Non-pigmented ciliary epithelial cell (primary cell): ENCODE measurements at places on chromosomes 1 and 21.
A peak's percentile ranks its signal among the peaks of the same experiment; 100 is the strongest.

DNA sequence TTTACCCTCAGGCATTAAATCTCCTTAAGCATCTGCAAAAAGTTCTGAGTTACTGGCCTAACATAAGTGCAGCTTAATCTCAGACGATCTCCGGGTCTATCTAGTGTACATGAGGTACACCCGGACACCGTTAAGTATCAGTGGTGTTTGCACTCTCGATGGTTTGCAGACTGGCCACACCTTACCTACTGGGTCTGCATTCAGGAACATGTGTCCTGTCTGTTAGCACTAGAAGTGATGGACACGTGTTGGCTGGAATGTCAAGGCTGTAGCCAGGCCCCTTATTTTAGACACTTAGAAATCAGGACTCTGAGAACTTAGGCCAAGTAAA lies 783 bp upstream of the AGL start:
- DNase-seq, result no peak

DNA sequence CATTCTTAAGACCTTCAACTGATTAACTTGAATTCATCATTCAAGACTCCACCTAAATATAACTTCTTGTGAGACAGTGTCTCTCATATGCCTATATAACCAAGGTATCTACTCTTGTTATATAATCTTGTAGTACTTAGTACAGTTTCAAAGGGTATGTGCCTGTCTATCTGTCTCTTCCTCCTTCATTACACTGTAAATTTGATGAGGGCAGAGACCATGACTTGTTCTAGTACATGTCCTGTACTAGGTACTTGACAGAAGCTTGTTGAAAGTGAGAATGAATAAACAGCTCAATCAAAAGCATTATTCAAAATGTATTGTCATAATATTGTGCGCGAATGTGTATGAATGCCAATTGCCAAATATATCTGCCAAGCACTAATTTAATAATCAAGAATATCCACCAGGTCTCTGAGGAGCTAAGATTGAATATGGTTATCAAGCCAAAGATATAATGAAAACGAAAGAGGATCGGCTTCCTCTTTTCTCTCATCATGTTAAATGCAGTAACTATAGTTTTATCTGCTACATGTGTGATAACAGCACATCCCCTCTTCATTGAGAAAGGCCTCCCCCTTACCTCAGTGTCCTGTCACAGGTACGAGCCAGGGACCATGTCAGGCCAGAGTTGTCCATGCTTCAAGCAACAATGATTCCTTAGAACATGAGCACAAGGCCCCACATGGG lies 117.3 kb downstream of the UCHL5 start:
- DNase-seq, result no peak

GRCh38 chr1:50774759-50775351 lies 185.2 kb downstream of the FAF1 start:
- DNase-seq, result peak; percentile 31

DNA sequence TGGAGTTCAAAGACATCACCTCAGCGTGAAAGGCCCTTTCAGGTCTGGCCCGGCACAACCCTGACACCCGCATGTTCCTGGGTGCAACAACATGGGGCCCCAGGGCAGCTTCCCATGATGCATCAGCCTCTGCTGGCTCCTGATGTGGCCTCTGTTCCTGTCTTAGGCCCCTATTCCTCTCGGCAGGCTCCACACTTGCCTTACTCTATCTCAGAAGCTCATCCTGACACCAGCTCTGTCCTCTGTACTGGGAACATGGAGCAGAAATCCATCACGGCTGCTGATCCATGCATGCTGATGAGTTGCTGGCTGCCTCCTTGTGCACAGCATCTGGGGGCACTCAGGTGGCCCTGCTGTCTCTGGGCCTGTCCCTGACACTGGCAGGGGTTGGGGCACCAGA lies 74.6 kb downstream of the ADARB1 start:
- DNase-seq, result no peak

DNA sequence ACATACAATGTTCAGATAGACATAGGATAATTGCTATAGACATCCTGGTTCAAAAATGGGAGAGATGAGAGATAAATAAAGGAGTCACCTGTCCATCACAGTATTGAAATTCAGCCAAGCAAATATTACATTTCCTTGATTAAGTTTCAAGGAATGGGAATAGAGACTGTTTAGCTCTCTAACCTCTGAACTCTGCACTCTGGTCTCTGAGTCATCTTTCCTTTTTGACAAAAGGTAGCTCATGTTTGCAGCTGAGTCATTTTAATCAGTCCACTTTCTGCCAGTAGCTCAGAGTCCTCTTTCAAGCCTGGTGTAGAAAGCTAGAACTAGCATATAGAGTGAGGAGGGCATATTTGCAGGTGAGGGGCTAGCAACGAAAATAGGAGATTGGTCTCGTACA lies 51.4 kb upstream of the GJA8 start:
- DNase-seq, result no peak

- DNase-seq, result no peak
Observed at GRCh38 chr1:173270243-173270642, 63.1 kb upstream of the TNFSF4 start.

GRCh38 chr1:201539561-201540431 lies 869 bp downstream of the NAV1 start:
- DNase-seq, result no peak

DNA sequence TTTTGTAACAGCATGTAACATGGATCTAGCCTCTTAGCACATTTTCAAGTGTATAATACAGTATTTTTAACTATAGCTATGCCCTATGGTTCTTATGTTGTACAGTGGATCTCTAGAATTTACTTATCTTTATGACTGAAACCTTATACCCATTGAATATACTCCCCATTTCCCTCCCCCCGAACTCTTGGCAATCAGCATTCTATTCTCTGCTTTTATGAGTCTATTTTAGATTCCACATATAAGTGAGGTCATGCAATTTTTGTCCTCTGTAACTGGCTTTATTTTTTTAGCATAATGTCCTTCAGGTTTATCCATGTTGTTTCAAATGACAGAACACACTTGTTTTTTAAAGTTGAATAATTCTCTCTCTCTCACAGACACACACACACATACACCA lies 3.1 kb upstream of the GBP6 start:
- DNase-seq, result no peak

- DNase-seq, result no peak
Observed at GRCh38 chr1:236144446-236145150, 2.3 kb downstream of the GPR137B start.

- DNase-seq, result no peak
Observed at GRCh38 chr1:24275510-24275909, 43.6 kb upstream of the GRHL3 start.

- peak; percentile 83 for DNase-seq
Observed at GRCh38 chr1:171220081-171220420, 28.2 kb upstream of the FMO1 start.

DNA sequence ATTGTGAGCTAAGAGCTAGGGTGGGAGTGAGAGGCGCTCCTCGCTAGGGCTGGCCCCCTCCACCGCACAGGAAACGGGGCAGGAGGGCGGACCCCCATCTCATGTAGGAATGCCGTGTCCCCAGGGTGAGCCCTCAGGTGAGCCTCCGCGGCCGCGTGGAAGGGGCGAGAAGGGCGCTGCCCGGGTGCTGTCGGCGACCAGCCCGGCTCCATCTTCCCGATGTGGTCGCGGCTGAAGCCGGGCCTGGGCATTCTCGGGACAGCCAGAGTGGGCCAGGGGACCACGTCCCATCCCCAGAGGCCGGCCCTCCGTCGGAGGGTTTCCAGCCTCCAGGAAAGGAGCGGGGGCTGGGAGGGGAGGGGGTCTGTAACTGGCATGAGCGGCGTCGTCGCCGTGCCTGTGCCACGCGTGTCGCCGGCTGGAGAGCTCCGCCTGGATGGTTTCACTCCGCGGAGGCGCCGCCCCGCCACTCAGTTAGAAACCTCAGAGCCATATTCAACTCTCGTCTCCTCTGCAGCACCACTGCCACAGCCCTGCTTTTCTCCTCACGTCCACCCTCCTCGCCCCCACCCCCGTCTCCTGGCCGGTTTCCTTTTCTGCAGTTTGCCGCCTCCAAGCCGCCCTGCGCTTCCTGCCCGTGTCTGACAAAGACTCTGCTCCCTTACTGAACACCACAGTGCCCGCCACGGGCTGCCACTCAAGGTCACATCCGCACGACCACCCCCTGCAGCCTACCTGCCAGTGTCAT lies at the start of gene TMEM269:
Gene TMEM269, plus strand, starts transcription at position 46 of the 748 bp plus-strand sequence. CDS start 4,903 bp downstream, outside the sequence.
- DNase-seq, result no peak

GRCh38 chr1:99407018-99407417 lies 142.7 kb downstream of the PLPPR4 start:
- DNase-seq, result no peak

DNA sequence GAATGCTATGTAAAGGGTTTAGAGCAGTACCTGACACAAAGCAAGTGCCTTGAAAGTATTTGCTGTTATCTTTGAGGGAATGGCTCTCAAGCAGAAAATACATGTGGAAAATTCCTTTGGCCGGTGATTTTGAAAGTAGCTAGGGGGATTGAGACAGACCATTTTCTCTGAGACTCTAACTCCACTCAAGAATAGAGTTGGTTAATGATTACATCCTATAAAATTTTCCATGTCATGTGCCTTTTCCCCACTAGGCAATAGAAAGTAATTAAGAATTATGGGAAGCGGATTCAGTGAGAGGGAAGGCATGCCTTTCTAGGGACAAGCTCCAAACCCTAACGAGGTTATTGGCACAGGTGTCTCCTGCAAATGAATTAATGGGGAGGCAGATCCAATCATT lies 276.0 kb downstream of the GPATCH2 start:
- no peak for DNase-seq

- no peak for DNase-seq
Observed at GRCh38 chr1:230422221-230422981, 3.7 kb downstream of the PGBD5 start.

DNA sequence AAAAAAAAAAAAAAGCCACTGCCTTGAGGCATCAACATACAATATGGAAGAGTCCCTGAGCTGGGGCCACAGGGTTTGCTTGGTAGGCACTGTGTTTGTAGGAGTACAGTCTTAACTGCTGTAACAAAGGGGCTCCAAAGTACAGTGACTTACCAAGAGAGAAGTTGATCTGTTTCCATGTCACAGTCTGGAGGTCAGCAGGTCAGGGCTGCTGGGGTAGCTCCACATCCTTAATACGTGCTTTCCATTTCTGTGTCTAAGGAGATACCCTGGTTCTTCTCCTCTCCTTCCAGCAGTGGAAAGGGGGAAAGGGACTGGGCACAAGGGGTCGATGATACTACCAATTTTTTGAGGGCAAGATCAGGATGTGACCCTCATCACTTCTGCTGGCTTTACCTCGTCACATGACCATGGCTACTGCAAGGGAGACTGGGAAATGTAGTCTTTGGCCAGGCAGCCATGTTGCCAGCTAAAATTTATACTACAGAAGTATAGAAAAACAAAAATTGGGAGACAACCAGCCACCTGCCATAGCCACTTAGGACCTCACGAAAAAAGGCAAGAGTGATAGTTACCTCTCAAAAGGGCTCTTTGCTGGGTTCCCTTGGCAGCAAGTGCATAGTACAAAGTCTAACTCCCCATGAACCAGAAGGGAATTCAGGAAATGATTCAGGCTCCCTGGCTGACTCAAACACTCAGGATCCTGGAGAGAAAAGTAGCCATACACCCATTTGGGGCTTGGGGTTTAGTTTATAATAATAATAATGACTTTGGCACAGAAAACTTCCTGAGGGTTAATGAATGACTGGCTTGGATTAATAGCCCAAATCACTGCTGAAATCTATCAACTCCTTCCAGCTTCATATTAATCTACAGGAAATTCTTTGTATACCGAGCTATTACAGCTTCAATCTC lies 52.7 kb upstream of the ATP5PO start:
- no peak for DNase-seq

DNA sequence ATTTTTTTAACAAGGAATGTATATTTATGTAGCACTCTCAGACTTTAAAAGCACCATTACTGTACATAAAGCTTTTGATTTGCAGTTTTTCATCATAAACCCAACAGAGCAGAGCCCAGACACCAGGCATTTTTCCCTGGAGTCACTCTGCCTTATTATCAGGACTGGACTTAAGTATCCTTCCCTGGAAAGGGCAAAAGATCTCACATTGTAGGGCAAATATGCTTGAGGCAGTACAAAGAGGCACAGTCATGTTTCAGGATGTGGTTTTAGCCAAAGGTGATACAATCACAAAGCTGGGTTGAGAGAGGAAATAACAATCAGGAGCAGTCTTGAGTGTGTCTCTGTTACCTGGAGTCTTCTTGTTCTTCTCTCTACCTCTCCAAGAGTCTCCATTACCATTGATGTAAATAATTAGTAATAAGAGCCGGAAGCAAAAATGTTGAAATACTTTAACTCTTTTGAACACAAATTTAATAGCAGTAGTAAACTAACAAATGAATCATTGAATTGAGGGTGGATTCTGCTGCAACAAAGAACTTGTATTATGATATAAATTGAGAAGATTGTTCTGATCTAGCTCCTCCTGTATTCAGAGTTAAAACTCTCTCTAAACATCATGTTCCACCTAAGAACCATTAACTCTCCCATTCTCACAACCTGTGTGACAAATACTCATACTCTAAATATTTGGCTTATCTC lies 160.5 kb downstream of the LTN1 start:
- peak; percentile 8 for DNase-seq

GRCh38 chr1:235947989-235948388 lies 81.3 kb upstream of the LYST start:
- DNase-seq, result no peak

GRCh38 chr1:90850181-90850897 lies 133.2 kb upstream of the BARHL2 start:
- no peak for DNase-seq

DNA sequence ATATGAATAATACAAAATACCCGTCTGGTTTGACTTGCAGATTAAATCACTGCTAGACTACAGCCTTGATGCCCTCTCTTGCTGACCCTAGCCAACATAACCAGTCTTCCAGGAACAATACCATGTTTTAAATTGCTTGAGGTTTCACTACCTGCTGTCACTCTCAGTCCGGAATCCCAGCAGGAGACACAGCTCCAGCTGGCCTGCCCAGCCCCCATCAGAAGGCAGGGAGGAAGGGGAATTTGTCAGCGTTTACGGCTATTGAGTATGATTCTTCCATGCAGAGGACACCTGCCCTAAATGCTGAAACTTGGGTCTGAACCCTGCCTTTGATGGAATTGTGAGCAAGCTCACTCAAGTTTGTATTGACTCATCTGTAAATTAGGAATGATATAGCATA lies 33.0 kb downstream of the ZNF496 start:
- no peak for DNase-seq

DNA sequence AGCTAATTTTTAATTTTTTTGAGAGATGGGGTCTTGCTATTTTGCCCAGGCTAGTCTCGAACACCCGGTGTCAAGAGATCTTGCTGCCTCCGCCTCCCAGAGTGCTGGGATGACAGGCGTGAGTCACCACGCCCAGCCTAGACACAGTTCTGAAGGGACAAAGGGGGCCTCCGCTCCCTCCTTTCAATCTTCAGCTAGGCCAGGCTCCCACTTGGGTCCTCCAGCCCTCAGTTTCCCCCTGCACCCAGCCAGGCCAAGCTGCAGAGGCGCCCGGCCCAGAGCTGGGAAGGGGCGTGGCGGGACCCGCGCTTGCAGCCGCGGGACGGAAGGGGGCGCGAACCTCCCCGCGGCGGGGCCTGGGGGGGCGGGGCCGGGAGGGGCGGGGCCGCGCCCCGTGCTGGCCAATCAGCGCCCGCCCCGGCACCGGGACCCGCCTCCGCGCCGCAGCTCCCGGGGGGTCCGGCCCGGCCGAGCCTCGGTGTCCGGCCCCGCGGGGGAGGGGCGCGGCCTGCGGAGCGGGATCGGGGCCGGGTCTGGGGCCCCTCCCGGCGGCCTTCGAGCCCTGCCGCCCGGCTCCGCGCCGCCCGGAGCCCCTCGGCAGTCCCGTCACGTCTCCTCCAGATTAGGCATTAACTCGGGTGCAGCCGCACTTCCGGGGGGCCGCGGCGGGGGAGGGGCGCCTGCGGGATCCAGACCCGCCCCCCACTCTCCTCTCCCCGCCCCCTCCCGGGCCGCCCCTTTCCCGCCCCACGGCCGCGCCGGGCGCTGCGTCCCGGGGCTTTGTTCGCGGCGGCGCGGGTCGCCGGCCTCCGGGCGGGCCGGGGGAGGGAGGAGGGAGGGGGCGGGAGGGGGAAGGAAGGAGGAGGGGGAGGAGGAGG lies 559 bp upstream of the AGRN start:
- no peak for DNase-seq
